Stimulated activated CD8-positive, alpha-beta memory T cell treated with anti-CD3 and anti-CD28 coated beads, Interleukin-4, amount 100 ng/mL, for 1 hour (primary cell): ENCODE measurements at places on chromosomes 2 and 18.

DNA sequence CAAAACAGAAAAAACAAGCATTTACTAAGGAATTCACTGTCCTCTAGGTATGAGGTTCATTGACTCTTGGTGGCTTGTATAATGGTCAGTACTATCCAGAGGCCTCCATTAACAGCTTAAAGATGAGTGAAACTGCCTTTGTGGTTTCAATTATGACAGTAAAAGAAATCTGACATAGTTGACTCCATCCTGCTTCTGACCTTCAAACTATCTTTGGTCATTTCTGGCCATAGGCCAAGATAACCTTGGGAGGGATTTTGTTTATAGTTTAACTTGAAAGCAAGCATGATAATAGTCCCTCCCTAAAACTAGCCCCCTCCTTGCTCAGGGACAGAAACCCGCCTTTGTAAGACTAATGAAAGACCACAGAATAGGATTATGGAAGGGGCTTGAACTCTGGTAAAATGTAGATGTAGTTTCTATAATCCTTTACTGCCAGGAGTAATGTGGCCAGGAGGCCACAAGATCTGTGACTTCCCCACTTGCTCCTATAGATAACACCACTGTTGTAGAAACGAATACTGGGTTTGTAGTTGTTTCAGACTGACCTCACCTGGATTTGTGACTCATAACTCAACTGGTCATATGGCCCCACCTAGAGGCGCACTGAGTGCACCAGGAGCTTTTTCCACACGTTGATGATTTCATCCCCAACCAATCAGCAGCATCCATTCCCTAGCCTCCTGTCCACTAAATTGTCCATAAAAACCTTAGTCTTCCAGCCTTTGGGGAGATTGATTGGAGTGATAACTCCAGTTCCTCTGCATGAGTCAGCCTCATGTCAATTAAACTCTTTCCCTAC, 8.6 kb upstream of the PLEKHM3 start:
- DNase-seq: no peak

DNA sequence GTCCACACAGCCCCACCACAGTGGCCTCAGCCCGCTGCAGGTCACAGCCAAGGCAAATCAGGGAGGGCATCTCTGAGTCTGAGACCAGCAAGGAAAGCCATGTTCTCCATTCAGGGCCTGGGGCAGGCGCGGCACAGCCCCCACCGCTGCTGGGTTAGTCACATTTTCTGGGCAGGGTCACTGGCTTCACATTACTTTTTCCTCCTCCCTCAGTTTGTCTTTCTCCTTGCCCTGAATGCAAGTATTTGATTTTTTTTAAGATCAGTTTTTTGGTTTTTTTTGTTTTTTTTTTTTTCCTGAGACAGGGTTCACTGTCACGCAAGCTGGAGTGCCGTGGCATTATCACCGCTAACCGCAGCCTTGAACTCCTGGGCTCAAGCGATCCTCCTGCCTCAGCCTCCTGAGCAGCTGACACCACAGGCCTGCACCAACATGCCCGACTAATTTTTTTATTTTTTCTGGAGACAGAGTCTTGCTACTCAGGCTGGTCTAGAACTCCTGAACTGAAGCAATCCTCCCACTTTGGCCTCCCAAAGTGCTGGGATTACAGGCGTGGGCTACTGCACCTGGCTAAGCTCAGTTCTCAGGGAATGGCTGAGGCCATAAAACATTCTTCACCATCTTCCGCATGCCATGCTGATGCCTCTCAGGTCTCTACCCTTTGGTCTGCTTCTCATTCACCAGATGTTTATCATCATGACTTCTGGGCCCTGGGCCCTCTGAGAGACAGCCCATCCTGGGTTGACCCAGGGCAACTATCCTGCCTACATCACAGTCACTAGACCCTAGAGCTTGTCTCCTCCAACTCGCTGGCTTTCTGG, 628 bp upstream of the CAPG start:
- DNase-seq: no peak

GRCh38 chr2:130966775-130967490, 126.3 kb downstream of the FAM168B start:
- no peak for DNase-seq

DNA sequence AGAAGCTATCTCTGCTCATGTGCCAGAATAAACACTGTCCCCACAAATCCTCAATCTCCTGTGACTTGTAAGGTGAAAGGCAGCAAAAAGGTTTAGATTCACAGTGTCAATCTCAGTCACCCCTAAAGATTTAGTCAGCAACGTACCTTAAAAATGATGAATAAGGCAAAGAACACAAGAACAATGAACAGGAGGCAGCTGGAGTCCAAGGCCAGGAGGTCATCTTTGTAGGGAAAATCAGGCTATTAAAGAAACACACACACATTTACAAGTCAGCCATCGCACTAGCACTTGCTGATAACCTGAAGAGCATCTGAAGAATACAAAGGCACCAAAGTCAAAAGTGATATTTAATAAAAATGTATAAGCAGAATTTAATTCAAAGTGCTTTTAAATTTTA, 16.6 kb downstream of the LAPTM4A start:
- DNase-seq: no peak

GRCh38 chr2:102512161-102512560, 39.1 kb downstream of the SLC9A4 start:
- no peak for DNase-seq

GRCh38 chr2:64173156-64174135, 29.2 kb upstream of the PELI1 start:
- DNase-seq: no peak

DNA sequence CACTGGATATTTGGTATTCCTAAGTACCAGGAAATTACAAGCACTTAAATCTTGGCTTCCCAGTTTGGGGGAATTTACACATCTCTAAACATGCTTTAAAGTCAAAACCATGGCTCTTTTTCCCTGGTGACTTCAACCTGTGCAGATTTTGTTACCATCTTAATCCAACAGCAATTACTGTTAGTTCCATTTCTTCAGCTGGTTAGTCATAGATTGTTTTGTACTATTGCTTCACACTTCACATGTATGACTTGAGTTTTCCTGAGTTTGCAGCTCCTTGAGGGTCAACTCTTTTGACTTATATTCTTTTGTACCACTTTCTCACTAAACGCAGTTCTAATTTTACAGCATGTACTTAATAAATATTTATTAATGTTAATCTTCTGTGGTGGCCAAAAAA, 203.4 kb upstream of the RND3 start:
- no peak for DNase-seq

- no peak for DNase-seq
Measured at GRCh38 chr18:8828300-8828699, 122.9 kb downstream of the MTCL1 start.

DNA sequence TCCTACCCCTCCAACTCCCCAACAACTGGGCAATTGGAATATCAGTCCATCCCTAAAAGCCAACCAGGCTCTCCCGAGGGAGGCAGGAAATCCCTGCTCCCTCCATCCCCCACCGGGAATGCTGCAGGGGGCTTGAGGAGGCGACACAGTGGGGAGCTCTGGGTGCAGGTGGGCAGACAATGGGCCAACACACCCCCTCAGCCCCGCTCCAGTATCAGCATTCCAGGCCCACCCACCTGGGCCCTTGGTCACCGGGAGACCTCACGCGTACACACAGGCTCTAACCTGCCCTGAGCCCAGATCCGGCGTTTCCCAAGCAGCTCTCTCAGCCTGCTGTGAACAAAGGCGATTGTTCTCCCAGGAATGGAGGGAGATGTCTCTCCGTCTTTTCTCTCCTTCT, 37.6 kb upstream of the FZD7 start:
- no peak for DNase-seq

GRCh38 chr2:96347395-96347794, 11.8 kb downstream of the NCAPH start:
- DNase-seq: no peak

- no peak for DNase-seq
Measured at GRCh38 chr2:215900843-215901242, 112.5 kb downstream of the MREG start.

GRCh38 chr2:23850564-23851256, 76.2 kb downstream of the ATAD2B start:
- DNase-seq: no peak

- no peak for DNase-seq
Measured at GRCh38 chr2:223643309-223643708, 41.1 kb upstream of the SCG2 start.

- DNase-seq: no peak
Measured at GRCh38 chr18:49258938-49259337, 201.5 kb downstream of the DYM start.

DNA sequence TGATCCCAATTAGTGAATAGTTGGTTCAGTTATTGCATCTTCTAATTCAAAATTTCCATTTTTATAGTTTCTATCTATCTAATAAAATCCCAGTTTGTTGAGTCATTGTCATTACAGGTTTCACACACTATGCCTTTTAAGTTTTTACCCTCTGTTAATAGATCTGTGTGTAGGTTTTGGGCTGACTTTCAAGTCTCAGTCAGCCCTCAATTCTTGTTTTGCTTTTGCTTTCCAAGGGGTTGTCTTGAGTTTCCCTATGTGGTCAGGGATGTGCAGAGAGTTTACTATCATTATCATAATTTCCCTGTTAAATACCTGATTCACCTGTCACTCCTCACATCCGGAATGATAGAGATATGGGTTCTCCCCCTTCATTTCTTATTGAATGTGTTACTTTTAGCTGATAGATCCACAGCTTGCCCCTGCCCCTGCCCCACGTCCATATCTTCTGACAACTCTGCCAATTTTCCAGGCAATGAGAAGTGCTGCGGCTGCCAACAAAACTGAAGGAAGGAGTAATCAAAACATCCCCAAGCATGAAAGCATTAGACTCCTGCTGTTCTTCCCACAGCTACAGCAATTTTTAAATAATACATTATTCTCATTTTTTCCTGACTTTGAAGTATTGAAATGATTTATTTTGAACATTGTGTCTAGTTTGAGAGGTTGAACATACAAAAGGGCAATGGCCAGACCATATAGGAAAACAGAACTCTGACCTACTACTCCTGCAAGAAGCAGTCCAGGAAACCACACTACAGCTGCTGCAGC, 1064.8 kb downstream of the SUCLG1 start:
- DNase-seq: no peak
